ENCODE measurements at places on chromosomes 5 and 9.

- DNase-seq, result no peak
These were observed 30.3 kb downstream of the ZNF608 start for GRCh38 chr5:124716169-124716568.

GRCh38 chr9:89734600-89735041 lies 129.8 kb downstream of the GADD45G start:
- no peak for DNase-seq

DNA sequence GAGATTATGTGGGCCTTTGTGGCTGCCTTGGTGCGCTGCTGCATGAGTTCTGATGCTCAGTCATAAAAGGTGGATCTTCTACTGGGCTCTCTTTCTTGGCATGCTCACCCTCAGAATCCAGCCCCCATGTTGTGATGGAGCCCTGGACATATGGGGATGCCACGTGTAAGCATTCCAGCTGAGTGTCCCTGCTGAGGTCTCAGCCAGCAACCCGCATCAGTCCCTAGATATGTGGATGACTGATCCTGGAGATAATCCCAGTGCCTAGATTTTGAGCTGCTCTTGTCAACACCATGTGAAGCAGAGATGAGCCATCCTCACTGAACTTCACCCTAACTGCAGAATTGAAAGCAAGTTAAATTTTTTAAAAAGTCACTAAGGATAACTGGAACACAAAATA lies 390.1 kb downstream of the DMRT2 start:
- no peak for DNase-seq

- DNase-seq, result no peak
These were observed 899.2 kb upstream of the WWC1 start for GRCh38 chr5:167392240-167392639.

- no peak for DNase-seq
These were observed 201.9 kb downstream of the ARHGAP26 start for GRCh38 chr5:142972064-142972570.

GRCh38 chr5:126998201-126998631 lies 32.1 kb downstream of the MARCHF3 start:
- no peak for DNase-seq
